ENCODE measurements at places on chromosomes 5 and 9. TPM values are rescaled to one million over a fixed set of nuclear protein-coding genes. Genes with fewer than 3 reads are reported as not detected.

DNA sequence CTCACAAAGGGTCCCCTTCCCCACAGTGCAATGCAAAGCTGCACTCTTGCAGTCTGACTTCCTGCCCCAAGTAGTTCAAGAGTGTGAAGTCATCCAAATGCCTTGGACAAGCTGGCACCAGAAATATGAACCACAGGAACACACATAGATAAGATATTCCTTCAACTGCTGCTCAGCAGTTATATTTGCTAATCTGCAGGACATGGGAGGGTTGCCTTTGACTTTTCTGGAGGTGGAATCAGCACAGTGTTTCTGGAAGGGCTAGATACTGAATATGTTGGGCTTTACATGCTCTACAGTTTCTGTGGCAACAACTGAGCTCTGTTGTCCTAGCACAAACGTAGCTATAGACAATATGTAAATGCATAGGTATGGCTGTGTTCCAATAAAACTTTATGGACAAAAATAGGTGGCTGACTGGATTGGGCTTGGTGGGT, 96.7 kb upstream of the PCA3 start:
- no peak for DNase-seq

DNA sequence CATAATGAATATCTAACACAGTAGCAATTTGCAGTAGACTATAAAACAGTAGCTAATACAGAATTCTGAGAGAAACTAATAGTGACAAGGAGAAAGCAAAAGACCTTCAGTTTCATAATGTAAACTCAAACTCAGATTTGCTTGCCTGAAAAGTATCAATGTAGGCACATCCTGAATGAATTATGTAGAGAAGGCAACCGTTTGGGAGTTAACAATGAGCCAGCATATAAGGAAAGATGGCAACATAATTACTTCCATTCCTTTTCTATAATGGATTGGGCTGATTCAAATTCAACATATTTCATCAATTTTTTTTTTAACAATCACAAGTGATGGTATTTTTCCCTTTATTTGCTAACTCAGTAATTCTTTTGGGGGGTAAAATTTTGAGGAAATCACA, 261.6 kb downstream of the SEMA5A start:
- DNase-seq, result no peak

DNA sequence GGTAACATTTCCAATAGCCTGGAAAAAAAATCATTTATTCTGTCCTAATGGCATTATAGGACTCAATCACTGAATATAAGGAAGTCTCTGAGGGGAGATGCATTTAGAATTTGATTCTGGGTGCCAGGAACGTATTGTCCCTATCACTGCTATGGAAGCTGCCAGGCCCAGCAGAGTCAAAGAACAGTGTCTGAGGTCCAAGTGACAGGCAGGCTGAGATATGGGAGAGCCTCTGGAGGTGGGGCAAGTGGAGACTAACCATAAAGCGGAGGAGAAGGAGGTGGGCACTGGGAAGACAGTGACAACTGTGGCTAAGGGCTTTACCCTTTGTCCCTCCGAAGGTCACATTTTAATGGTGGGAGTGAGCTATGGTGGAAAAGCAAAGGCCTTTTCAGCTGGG, 505.5 kb downstream of the CTNND2 start:
- DNase-seq, result no peak

DNA sequence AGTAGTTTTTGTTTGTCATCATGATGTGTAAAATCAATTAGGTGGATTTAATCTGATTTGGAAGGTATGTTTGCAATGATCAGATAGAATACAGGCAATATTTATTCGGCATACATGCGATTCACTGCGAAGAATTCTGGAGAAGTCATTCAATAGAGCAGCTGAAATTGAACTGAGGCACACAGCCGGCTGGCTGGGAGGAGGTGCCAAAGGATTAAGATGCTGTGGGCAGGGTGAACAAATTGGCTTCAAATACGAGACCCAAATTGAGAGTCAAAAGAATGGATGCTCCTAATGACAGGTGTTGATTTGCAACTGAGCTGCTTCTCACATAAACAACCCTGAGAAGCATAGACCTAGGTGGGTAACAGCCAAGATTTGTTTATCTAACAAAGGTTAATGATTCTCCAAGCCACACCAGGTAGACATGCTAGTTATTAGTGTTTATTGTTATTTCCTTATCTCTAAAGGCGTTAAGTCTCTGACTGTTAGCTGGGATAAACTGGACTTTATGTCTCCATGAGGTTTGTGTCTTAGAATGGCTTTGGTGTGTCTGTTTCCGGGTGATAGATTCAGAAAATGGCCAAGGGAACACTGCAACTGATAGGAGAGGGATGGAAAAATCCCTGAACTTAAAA, 55.3 kb upstream of the CLINT1 start:
- no peak for DNase-seq

- no peak for DNase-seq
These were observed 68.4 kb downstream of the PBX3 start for GRCh38 chr9:125815568-125815967.

- no peak for DNase-seq
These were observed 67.2 kb upstream of the TSLP start for GRCh38 chr5:111004291-111004690.

GRCh38 chr5:74130155-74130897, 504.3 kb downstream of the ARHGEF28 start:
- DNase-seq, result no peak

- DNase-seq, result no peak
These were observed 98.6 kb upstream of the DAP start for GRCh38 chr5:10859393-10860195.

GRCh38 chr9:2319421-2319820, 302.2 kb upstream of the VLDLR start:
- no peak for DNase-seq

Gene DRD1
- 0.11 TPM for total RNA-seq

- DNase-seq, result no peak
These were observed 10.0 kb downstream of the HMGCS1 start for GRCh38 chr5:43303242-43303641.

Gene PGM5
- total RNA-seq, result 70.9 TPM

- DNase-seq, result no peak
These were observed 254.2 kb upstream of the SLC24A2 start for GRCh38 chr9:20043035-20043434.

Gene JAKMIP2
- not detected for total RNA-seq

- DNase-seq, result no peak
These were observed 282.4 kb downstream of the EFNA5 start for GRCh38 chr5:107388141-107388861.

Gene PCAT7
- not detected for total RNA-seq

GRCh38 chr9:129221979-129222635, 44.0 kb upstream of the IER5L start:
- no peak for DNase-seq

Gene LCP2
- 9.3 TPM for total RNA-seq

Gene IL3
- not detected for total RNA-seq

GRCh38 chr5:148626081-148626613, 28.2 kb downstream of the HTR4 start:
- DNase-seq, result no peak

DNA sequence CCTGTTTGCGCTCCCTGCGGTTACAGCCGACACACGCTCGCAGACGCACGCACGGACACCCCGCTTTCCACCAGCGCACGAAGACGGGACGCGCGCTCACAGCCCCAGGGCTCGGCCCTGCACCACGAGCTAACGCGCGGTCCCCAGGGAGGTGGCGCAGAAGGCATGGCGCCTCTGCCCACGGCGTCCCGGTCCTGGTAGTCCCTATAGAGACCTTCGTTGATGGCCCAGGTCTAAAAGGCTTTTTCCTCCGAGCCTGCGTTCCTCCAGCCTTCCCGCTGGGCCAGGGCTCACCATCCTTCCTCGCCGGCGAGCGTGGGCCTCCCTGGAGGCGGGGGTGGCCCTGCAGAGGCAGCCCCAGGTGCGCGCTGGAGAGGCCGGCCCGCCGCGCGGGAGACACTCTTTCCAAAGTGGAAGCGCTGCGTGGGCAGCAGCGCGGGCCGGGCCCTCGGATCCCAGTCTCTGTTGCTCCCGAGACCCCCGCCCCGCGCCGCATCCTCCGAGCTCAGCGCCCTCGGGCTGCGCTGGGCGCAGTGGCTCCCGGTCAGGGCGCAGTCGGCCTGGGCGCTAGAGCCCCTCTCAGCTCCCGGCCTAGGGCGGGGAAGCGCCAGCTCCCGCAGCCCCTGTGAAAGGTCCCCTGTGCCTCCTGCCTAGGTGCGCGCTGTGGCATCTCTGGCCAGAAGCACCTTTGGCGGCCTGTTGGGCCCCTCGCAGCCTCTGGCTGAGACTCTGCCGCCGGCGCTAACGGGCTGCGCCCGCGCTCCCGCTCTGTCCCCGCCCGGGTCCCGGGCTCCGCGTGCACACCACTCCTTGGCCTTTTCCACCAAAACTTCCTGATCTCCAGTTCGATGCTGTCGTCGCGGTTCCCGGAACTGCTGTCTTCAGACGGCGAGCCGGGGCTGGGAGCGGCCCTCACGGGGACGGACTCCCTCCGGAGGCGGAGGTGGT, 31.9 kb upstream of the FANCC start:
- no peak for DNase-seq

Gene INSL4
- not detected for total RNA-seq

Gene MED22
- total RNA-seq, result 52.2 TPM

DNA sequence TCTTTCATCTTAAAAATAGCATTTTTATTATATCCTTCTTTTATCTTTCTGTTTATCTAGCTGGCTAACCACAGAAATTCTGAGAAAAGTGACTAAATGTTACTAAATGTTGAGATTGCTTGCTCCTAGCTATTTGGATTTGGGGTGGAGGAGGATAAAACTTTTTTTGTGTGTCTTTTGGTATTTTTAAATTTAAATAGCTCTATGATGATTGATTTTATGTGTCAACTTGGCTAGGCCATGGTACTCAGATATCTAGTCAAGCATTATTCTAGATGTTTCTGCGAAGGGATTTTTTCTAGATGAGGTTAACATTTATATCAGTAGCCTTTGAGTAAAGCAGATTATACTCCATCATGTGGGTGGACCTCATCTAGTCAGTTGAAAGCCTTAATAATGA, 75.0 kb downstream of the GCNT1 start:
- DNase-seq, result no peak

Gene ADAM19
- total RNA-seq, result 11.7 TPM

GRCh38 chr5:41683181-41683580, 172.8 kb upstream of the PLCXD3 start:
- DNase-seq, result no peak

Gene SYK
- 3.2 TPM for total RNA-seq

Gene EGFL7
- 443 TPM for total RNA-seq
